Progenitor cell of endocrine pancreas (in vitro differentiated cells): ENCODE measurements at places on chromosomes 5 and 9. TPM values are rescaled to one million over a fixed set of nuclear protein-coding genes. Genes with fewer than 3 reads are reported as not detected.

CEL gene
- 5.2 and 5.4 TPM in 2 replicates for total RNA-seq

CER1 gene
- total RNA-seq = 0.73 TPM in 1 of 2 replicates, not detected in the other

DNA sequence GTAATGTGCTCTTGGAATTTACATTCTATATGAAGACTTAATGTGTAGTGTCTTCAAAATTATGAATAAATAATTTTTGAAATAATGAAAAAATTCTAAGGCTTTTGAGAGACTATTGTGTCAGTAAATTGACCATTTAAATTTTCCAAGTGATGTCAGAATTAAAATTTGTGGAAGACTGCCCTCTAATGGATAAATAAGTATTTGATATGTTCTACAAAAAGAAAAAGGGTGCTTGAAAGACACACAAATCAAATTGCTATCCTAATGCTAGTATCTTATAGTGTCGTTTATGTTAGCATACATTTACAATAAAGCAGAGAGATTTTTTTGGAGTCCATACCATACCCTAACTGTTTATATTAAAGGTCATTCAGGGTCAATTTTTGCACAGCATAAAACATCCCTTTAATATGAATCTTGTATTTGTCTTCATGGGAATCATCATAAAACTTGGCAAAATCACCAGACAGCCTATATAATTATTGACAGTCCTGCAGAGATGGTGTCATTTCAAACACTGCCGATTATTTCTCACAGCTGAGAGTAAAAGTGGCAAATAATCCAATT lies 120.8 kb upstream of the SLC27A6 start:
- DNase-seq = no peak

NR6A1 gene
- total RNA-seq = 71.6 and 86.4 TPM in 2 replicates

DNA sequence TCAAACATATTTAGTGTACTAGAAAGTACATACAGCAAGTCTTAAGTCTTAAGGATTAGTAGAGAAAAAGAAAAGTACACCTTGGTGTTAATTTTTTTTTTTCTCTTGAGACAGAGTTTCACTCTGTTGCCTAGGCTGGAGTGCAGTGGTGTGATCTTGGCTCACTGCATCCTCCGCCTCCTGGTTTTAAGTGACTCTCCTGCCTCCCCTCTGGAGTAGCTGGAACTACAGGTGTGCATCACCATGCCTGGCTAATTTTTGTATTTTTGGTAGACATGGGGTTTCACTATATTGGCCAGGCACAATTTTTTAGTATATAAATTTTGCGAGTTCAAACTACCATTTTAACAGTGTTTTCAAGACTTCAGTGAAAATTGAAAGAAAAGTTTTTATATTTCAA lies 1941.1 kb upstream of the CDH6 start:
- no peak for DNase-seq

DNA sequence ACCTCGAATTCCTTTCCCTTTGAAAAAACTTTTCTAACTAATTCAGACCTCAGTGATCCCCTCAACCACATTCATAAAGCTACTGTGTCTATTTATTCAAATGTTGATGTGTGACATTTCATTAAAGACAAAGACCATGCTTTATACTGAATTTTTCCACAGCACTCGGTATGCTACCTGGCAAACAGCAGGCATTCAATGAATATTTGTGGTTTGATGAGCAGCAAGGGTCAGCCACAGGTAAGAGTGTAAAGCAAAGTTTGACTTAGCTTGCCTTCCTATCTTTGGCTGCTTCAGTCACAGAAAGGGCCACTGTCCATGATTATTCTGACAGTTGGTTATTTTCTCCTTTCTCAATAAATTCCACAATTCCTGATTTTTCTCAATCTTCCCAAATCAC lies 5.1 kb upstream of the CDC42SE2 start:
- DNase-seq = no peak

DNA sequence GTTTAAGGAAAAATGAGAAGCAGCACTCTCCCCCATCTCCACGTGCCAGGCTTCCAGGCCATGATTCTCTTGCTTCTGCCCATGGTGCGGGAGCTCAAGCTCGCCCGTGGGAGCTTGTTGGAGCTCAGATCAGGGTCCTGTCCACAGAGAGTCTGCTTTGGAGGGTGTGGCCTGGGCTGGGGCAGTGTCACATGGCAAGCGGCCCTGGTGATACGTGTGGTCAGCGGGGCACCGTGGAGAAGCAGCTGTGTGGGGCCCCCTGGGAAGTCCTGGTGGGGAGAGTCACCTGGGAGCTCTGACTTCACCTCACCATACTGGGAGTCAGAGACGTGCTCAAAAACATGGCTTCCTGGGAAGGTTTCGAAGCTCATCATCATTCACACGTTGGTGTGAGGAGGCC lies 275.3 kb downstream of the GADD45G start:
- DNase-seq = no peak

DNA sequence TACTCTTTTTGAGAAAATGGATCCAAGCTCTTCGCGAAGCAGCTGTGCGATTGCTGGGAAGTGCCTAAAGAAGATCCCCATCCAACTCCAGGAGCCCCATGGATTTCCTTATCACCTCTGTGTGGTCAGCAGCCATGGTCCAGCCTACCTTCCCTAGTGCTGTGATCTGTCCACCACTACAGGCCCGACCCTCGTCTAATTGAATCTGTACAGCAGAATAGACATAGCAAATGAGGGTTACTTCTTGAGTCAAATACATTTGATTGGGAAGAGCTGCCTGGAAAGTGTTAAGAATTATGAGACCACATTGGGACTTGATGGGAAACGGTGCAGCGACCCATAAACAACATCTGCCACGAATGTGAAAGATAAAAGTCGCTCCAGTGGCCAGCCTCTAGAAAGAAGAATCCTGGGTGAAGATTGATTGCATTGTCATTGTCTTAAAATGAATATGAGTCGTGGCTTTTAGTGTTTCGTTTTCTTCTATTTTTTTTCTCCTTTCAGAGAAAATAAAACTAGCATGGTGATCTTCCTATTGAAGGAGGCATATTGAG lies 118.4 kb downstream of the PAM start:
- no peak for DNase-seq

DNA sequence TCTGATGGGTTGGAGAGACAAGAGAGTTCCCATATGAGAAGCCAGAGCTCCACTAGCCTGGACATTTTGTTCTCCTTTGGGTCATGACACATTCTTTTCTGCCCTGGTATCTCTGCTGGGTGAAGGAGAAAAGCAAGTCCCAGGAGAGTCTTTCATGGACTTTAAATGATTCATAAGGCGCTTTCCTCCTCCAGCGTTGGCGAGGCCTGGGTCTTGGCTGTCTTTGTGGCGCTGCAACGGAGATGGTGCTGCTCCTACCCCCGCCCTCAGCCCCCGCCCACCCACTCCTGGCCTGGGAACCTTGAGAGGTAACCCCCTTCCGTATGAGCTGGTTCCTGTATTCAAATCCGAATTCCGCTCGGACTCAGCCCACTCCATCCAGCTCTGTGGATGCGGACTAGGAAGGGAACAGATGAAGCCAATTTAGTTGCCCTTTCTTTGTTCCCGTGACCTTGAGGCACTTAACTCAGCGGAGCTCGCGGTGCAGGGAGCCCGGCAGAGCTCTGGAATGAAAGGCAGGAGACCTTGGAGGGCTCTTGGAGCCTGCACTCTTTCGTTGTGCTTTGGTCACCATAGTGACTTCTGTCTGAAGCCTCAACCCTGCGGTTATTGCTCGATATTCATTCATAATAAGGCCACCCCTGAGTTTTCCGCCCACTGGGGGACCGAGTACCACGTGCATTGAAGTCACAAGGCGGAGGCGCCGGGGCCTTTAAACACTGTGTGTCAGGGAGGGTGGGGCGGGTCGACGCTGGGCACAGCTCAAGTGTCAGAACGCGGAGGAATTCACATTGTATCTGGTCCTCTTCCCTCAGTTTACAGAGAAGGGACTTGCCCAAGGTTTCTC lies 14.0 kb upstream of the PWWP2A start:
- DNase-seq = no peak

TBC1D2 gene
- 8.4 and 8.5 TPM in 2 replicates for total RNA-seq

PCDHA6 gene
- total RNA-seq = 12.5 and 13.2 TPM in 2 replicates

DNA sequence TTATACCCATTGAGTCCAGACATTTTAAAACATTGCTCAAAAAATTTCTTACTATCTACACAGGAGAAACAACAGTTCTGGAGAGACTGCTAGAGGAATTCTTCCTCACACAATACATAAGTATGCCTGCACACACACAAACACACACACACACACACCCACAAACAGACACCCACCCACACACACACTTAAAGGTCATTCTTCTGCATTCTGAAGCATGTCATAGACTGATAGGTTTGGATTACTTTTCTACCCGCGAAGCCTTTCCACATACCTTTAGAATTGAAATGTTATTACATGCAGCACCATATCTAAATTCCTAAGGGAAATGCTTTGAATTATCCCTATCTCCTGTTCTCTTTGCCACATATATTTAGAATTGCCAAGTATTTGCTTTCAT lies 80.2 kb downstream of the FAM174A start:
- DNase-seq = no peak

DNA sequence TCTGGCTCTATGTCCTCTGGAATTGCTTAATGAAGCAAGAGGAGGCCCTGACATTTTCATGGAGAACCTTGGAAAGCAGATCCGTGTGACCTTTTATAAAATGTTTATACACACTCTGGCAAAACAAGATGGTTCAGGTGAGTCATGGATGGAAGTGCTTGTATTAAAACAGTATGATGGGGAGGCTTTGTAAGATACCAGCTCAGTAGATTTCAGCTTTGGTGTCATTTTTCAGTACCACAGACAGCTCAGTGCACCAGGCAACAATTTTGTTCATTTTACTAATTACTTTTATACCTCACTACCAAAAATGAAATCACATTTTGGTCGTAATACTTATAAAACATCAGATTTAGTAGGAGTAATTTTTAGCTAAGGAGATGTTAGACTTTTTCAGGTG lies 5.2 kb downstream of the KCNN2 start:
- DNase-seq = no peak

GRCh38 chr5:10695055-10695649 lies 65.9 kb downstream of the DAP start:
- DNase-seq = peak; percentile 34

PCDHGA8 gene
- 1.5 and 1.9 TPM in 2 replicates for total RNA-seq

- DNase-seq = no peak
These were observed 158.5 kb downstream of the NTRK2 start for GRCh38 chr9:84828046-84828445.

DNA sequence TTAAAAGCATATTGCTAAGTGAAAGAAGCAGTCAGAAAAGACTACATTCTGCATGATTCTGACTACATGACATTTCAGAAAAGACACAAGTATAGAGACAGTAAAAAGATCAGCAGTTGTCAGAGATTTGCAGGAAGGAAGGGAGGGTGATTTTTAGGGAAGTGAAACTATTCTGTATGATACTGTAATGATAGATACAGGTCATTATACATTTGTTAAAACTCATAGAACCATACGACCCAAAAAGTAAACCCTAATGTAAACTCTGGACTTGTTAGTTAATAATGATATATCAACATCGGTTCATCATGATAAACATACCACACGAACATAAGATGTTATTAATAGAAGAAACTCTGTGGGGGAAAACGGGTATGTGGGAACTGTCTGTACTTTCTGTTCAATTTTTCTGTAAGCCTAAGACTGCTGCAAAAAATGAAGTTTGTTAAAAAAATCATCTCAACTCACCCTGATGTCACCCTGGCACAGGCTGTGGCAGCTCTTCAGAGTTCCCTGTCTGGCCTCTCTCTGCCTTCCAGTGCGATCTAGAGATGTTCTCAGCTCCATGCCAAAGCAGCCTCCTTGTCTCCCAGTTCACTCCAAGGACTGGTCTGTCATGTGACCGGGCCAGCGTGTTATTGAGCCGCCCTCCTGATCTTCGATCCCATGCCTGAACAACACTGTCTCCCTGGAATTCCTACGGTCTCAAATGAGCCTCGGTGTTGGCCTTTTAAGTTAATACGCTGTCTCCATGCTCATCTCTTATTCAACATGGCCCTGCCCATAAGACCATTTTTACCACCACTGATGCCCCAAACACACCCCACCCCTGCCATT lies 35.4 kb downstream of the PRLR start:
- DNase-seq = no peak

DNA sequence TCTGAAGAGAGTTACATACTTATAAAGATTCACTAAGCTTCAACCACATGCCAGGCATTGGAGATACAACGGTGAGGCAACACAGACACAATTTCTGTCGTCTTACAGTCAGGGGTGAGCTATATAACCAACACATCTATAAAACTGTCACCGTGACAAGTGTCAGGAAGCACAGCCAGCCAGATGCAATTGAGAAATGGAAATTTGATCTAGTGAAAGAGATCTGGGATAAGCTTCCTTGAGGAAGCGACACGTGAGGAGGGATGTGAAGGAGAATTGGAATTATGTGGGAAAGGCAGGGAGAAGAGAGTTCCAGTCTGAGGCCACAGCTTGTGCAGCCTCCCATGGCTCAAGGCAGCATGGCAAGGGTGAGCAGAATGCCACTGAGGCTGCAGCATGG lies 50.9 kb upstream of the ZNF354B start:
- no peak for DNase-seq

ALDH1A1 gene
- 188 and 219 TPM in 2 replicates for total RNA-seq
